Stimulated activated CD4-positive, alpha-beta T cell treated with anti-CD3 and anti-CD28 coated beads, TNF-alpha, amount 100 ng/mL, for 1 hour (primary cell): ENCODE measurements at places on chromosomes 4 and X.

- DNase-seq = no peak
Measured at GRCh38 chr4:52729586-52729985, 21.6 kb downstream of the ERVMER34-1 start.

- no peak for DNase-seq
Measured at GRCh38 chrX:92247076-92247475, 467.9 kb downstream of the PCDH11X start.

GRCh38 chr4:150108691-150109090, 30.4 kb downstream of the DCLK2 start:
- no peak for DNase-seq

GRCh38 chr4:38534344-38535045, 129.5 kb upstream of the KLF3 start:
- DNase-seq = no peak

DNA sequence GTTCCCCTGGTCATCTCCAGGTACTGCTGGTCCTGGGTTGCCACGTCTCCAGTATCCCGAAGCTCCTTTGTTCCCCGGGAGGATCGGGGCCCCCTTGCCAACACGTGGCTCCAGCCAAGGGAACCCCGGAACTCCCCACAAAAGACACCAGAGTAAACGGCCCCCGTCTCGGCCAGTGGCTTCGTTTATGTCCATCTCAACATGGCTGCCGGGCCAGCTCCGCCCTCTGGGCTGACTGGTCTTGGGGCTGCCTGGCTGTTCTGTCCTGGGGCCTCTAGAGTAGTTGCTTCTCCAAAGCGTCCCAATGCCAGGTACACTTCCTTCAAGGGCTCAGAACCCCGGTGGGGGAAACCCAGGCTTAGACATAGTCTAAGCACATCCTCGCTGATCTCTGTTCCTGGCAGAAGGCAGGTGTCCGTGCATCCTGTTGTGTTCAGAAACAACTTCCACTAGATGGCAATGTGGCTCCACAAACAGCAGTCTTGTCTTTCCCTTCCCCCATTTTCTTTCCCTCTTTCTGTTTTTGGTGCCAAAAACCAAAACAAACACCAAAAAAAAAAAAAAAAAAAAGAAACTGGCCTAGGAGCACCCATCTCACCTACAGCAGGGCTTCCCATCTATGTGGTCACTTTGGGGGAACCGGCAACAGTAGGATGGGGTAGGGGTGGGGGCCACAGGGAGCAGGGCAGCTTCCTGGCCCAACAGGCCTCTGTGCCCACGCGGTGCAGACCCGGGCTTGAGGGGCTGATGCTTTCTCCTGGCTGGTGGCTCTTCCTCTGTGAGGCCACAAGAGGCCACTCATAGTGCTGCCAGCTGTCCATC, 35.3 kb downstream of the NBDY start:
- DNase-seq = peak; percentile 42

DNA sequence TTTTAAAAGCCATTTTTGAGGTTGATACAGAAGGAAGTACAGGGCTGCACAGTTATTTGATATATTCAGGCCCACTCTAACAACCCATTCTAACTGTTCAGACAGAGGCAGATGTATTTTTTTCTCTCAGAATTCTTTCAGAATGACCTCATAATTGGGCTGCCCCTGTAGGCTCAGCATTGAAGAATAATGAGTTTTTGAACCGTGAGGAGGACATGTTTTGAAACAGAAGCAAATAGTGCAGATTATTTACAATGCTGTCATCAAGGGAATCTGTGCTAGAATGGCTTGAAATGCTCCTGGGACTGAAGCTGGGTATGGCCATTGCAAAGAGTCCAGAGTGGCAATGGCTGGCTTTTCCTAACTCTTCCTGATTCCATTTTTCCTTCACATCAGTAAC, 158.1 kb downstream of the SOX3 start:
- DNase-seq = no peak

DNA sequence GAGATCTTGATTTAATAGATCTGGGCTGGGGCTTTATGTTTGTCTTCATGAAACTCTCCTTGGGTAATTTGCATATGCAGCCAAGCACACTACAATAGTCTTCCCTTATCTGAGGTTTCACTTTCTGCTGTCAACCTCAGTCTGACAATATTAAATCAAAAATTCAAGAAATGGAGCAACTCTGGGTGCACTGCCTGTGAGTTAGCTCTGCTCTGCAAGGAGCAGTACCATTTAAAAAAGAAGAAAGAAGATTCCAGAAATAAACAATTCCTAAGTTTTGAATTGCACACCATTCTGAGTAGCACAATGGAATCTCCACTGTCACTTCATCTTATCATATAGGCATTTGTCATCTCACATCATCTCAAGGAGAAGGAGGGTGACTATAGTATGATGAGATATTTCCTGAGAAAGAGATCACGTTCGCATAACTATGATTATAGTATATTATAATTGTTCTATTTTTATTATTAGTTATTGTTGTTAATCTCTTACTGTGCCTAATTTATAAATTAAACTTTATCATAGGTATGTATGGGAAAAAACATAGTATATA, 9.4 kb downstream of the FNIP2 start:
- DNase-seq = no peak

- no peak for DNase-seq
Measured at GRCh38 chr4:140876615-140877364, 120.6 kb upstream of the TBC1D9 start.

DNA sequence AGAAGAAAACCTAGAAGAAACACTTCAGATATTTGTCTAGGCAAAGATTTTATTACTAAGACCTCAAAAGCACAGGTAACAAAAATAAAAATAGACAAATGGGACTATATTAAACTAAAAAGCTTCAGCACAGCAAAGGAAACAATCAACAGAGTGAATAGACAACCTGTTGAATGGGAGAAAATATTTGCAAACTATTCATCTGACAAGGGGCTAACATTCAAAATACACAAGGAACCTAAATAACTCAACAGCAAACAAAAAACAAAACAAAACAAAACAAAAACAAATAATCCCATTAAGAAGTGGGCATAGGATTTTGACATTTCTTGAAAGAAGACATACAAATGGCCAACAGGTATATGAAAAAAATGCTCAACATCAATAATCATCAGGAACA, 192.7 kb upstream of the ZCCHC13 start:
- DNase-seq = no peak

DNA sequence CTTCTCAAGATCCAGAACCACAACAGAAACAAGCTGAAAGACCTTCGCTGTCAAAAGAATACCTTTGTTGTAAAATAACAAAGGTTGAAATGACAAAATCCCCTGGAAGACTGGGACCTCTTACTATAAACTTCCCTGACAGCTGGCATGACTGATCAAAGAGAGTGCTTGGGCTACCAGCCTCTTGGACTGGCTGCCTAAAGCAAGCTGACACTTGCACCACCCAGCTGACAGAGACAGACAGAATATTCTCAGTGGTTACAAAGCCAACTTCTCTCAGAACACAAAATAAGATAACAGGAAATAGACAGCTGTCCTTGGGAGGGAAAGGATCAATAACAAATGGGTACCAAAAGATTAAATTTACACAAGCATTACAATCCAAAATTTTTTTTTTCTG, 241.7 kb upstream of the SPOCK3 start:
- no peak for DNase-seq

DNA sequence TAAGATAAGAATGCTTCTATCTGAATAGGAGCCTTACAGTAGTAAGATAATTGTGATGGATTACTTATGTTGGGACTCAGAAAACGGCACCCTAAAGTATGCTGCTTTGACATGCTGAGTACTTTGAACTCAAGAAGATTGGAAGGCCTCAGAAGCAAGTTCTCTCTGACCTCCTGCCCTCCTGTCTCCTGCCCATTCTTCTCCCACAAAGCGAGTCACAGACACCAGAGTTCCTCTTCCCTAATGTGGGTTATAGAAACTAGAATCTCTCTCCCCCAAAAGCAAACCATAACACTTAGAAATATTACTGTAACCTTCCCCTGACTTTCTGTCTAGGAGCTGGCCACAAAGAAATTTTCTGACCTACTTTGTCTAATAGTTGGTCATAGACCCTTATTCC, 76.5 kb downstream of the DDIT4L start:
- no peak for DNase-seq

DNA sequence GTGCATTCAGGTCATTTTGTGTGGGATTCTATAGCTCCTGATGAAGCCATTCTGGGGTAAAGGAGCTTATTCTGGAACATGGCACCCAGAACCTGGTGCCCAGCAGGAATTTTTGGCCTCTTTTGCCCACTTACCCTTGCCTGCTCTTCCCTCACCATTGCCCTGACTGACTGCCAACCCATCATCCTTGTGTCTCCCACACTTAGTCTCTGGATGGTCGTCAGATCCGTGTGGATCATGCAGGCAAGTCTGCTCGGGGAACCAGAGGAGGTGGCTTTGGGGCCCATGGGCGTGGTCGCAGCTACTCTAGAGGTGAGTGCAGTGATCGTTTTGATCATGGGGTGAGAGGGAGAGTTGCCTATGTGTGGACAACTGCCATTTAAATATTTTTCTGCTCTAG, 1.8 kb downstream of the RBM3 start:
- DNase-seq = no peak

GRCh38 chr4:152000518-152000917, 239.7 kb upstream of the GATB start:
- DNase-seq = no peak

- no peak for DNase-seq
Measured at GRCh38 chr4:101042847-101043246, 304.5 kb downstream of the PPP3CA start.

- no peak for DNase-seq
Measured at GRCh38 chr4:121278811-121279368, 101.9 kb downstream of the QRFPR start.

DNA sequence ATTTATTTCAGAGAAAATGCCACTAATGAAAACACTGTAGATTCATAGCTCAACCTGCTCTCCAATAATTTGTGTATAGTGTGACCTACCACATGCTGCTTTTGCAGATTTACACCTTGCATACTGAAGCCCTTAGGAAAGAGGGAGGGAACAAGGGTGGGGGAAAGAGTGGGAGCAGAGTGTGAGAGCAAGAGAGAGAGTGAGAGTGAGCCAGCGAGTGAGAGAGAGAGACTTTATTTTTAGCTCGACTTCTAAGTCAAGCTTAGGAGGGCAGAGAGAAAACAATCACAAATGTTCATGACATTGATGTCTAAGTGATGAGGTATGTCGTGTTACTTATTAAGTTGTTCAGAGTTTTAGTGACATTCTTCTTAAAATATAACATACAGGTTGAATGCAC, 112.5 kb upstream of the HAND2 start:
- no peak for DNase-seq

DNA sequence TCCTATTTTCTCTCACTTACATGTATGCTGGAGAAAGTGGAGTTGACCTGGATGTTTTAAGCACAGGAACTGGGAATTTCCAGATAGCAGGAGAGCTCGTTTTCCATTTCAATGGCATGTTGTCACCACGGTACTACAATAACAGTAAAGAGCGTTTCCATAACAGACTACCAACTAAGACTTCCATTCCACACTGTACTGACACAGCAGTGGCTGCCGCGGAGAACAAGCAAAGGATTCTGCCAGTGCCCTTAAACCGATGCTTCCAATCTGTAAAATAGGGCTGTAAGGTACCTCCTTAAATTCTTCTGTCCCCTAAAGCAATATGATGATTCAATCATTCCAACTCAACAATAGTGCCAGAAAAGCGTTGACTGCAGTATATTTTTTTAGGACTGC, 143.9 kb downstream of the KLHL13 start:
- DNase-seq = no peak

DNA sequence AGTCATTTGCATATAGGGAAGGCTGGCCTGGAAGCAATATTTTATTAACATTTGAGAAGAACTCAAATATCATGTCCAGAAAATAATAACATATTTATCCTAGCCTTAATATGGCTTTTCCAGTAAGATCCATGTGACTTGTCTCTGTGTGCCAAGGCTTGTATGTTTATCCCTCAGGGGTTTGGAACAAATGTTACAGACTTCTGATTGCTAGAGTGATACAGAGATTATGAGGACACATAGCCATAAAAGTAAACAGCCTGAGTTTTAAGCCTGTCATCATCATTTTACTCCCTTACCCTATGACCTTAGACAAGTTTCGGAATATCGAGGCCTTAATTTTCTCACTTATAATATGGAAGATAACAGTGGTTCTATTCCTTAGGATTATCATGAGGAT, 338.1 kb downstream of the GPAT3 start:
- DNase-seq = no peak

GRCh38 chr4:17867276-17867675, 56.5 kb downstream of the NCAPG start:
- no peak for DNase-seq

DNA sequence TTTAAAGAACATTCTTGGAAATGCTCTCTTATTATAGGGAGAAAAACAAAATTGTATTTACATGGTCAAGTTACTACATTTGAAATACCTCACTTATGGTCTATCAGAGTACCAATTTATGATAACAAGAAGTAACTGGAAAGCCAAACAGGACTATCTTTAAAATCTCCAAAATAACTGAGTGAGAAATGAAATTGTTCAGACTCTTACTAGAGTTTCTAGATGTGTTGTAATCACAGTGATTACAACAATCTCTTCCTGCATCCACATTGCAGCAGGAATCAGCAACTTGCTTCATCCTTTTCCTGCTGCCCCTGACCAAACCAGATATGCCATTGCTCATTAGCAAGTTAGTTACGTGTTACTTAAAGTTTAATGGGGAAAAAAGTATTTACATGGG, 245.2 kb upstream of the SMIM31 start:
- no peak for DNase-seq

GRCh38 chr4:163540977-163541376, 46.5 kb downstream of the TMA16 start:
- no peak for DNase-seq

- DNase-seq = no peak
Measured at GRCh38 chrX:43813898-43814297, 68.4 kb downstream of the MAOB start.

DNA sequence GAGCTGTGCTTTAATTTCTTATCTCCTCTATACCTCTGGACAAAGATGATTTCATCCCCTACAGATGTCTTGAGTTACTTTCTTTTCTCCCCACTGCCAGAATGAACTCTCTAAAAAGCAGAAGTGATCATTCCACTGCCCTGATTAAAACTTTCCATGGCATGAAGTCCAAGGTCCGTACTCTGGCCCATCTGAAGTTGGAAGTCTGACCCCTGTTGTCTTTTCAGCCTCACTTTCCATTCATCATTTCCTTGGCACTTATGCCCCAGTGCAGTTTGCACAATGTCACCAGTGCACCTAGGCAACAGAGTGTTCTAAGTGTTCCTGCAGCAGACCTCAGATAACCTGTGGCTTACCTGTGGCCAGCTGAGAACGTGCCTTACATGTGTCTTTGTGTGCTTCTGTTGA, 242.4 kb downstream of the FRAS1 start:
- DNase-seq = no peak

DNA sequence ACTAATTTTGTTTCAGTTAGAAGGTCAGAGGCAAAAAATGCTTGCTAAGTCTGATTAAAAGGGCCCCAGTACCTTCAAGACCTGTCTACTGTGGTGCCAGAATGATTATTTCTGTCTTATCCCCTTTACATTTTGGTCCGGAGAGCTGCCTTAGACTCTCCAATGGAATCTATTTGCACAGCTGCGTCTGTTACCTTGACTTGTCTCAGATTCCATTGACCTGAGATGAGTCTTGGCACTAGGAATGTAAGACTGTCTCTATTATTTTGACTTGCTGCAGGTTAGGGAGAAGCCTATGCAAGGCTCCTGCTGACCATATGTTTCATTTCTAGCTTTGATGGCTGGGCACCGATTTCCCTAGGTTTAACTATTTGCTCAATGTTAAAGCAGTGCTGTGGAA, 457.6 kb downstream of the KCTD8 start:
- no peak for DNase-seq

GRCh38 chr4:156661555-156661954, 310.0 kb downstream of the PDGFC start:
- no peak for DNase-seq
